GM23338 (cell line): ENCODE measurements at places on chromosomes 3 and 15. TPM values are rescaled to one million over a fixed set of nuclear protein-coding genes. Genes with fewer than 3 reads are reported as not detected.

Gene CHDH
- 6.6 and 31.4 TPM in 2 replicates for total RNA-seq

Gene CYP8B1
- total RNA-seq: not detected in 2 replicates

Gene NR2F2
- not detected in 2 replicates for total RNA-seq

Gene CISH
- total RNA-seq: 2.7 and 3.6 TPM in 2 replicates

Gene RTP3
- 0.97 TPM in 1 of 2 replicates, not detected in the other for total RNA-seq

Gene SLC51A
- total RNA-seq: 4.0 and 4.5 TPM in 2 replicates

Gene PLA2G4F
- not detected in 2 replicates for total RNA-seq

Gene CD86
- 0.97 TPM in 1 of 2 replicates, not detected in the other for total RNA-seq

Gene ARL8B
- total RNA-seq: 25.5 and 28.3 TPM in 2 replicates

Gene NANOGP8
- 49.6 and 53.4 TPM in 2 replicates for total RNA-seq

Gene BHLHE40
- total RNA-seq: 1.7 and 2.2 TPM in 2 replicates

Gene TBC1D5
- total RNA-seq: 45.0 and 48.1 TPM in 2 replicates

Gene GPR176
- total RNA-seq: 226 and 248 TPM in 2 replicates

Gene IQCB1
- total RNA-seq: 31.8 and 39.0 TPM in 2 replicates

Gene CCDC12
- 35.1 and 42.9 TPM in 2 replicates for total RNA-seq
